Eye (tissue), 1 donor: ENCODE measurements at places on chromosomes 6 and 20.
A peak's percentile ranks its signal among the peaks of the same experiment; 100 is the strongest.

GRCh38 chr20:25046181-25046641 is 11.7 kb downstream of the ACSS1 start:
- DNase-seq, result no peak

- peak; percentile 69 for DNase-seq
Measured at GRCh38 chr6:161922631-161923119, 648.8 kb upstream of the AGPAT4 start.

GRCh38 chr6:65557224-65557623 is 149.8 kb downstream of the EYS start:
- no peak for DNase-seq

DNA sequence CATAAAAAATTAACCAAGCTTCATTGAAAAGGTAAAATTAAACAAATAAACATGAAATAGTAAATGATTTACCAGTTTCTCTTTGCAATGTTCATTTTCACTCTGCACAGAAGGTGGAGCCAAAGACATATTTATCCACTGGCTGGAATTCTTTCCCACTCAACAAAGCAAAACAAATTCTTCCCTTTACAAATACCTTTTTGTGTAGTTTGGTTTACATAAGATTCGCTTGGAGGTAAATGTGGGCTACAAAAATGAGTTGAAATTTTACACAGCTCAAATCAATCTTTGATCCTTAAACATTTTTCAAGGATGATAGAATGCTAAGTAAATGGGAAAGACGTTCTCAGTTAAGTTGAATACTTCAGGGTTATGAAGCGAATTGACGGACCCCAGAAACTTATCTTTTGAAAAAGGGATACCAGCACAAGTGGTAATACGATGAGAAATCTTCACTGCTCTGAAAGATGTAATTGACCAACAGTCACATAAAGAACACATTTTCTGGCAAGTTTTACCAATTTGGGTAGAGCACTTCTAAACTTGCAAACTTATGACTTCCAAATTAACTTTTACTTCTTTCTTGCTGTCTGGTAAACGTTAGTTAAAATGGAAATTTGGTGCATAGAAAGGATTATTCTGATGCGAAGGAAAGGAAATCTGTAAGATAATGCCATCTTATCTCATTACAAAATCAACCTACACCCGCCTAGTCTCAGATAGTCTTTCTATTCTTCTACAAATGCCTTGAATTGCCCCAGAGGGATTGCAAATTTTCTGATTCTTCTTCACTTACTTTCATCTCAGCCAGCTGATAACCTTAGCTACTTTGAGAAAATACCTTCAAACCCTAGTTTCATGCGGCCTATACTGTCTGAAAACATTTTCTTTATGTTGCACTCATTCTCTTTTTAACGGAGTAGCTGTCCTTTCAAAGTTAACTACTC is 4.7 kb upstream of the GJA1 start:
- DNase-seq, result peak; percentile 83

GRCh38 chr6:128598571-128598970 is 78.2 kb upstream of the PTPRK start:
- DNase-seq, result no peak

- DNase-seq, result no peak
Measured at GRCh38 chr20:9940329-9940728, 94.5 kb upstream of the ANKEF1 start.

GRCh38 chr6:170363255-170363654 is 56.7 kb downstream of the FAM120B start:
- DNase-seq, result no peak
